ENCODE measurements at places on chromosomes 6 and 20. TPM values are rescaled to one million over a fixed set of nuclear protein-coding genes. Genes with fewer than 3 reads are reported as not detected.

LAMA5 gene
- total RNA-seq, result 0.91 TPM

- DNase-seq, result no peak
These were observed 6.6 kb downstream of the TM9SF4 start for GRCh38 chr20:32116079-32116521.

GRCh38 chr20:16423311-16424212, 149.7 kb downstream of the KIF16B start:
- no peak for DNase-seq

DNA sequence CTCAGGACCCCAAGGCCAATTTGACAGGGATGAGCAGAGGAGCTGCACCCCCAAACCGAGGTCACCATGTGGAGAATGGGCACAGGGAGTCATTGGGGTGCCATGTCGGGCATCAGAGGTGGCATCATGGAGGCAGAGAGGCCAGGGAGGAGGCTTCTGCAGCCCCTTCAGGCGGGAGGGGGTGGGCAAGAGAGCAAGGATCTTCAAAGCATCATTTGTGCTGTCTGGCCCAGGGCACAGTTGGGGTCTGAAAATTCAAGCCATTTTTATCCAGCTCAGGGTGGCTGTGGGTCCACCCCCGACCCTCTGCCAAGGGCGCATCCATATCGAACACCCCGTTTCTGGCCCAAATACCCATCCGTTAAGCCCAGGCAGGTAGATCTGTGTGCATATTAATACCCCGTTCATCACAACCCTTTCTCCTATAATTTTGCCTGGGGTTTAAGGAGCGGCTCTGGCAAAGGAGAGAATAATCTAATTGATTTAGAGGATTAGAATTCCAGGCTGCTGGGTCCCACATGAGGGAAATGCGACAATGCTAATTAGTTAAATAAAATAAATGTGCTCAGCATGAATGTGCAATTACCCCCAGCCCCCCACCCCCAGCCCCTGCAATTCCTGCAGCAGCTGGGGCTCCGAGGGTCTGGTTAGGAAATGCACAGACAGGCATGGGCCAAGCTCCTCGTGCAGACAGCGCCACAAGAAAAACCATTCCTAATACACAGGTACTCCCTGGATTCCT, 31.9 kb downstream of the VSTM2L start:
- no peak for DNase-seq

GRCh38 chr6:169302716-169303115, 49.1 kb upstream of the THBS2 start:
- DNase-seq, result no peak

PRKN gene
- total RNA-seq, result 1.9 TPM

GRCh38 chr20:10622657-10623418, 51.0 kb downstream of the JAG1 start:
- DNase-seq, result no peak

GRCh38 chr6:105459049-105459448, 56.2 kb upstream of the PREP start:
- peak; percentile 45 for DNase-seq

DNA sequence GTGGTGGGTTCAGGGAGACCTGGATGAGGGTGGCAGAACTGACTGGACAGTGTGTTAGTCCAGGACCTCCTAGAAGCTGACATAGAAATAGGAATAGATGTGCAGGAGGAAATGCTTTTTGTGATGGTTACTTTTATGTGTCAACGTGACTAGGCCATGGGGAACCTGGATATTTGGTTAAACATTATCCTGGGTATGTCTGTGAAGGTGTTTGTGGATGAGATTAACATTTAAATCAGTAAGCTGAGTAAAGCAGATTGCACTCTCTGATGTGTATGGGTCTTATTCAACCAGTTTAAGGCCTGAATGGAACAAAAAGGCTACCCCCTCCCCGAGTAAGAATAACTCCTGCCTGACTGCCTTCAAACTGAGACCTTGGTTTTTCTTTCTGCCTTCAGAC, 219.3 kb downstream of the DHX35 start:
- DNase-seq, result no peak

DNA sequence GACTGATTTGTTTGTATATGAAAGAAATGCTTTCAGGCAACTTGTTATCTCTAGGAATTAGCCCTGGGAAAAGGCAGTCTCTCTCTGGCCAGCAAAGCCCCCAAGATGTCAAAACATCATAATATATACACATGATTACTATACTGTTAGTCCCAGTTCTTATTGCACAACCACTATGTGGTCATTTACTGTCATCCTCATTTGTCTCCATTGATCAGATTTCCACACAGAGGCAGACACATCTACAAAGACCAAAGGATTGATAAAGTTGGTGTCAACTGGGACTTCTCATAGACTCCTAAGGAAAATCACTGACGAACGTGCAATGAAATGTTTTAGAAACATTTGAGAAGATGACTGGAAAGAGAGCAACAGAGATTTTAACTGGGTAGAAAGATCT, 71.9 kb upstream of the POPDC3 start:
- DNase-seq, result no peak

- DNase-seq, result no peak
These were observed 6.3 kb upstream of the SMIM28 start for GRCh38 chr6:138371452-138371711.

GRCh38 chr6:50030777-50031562, 9.2 kb upstream of the DEFB110 start:
- no peak for DNase-seq

DNA sequence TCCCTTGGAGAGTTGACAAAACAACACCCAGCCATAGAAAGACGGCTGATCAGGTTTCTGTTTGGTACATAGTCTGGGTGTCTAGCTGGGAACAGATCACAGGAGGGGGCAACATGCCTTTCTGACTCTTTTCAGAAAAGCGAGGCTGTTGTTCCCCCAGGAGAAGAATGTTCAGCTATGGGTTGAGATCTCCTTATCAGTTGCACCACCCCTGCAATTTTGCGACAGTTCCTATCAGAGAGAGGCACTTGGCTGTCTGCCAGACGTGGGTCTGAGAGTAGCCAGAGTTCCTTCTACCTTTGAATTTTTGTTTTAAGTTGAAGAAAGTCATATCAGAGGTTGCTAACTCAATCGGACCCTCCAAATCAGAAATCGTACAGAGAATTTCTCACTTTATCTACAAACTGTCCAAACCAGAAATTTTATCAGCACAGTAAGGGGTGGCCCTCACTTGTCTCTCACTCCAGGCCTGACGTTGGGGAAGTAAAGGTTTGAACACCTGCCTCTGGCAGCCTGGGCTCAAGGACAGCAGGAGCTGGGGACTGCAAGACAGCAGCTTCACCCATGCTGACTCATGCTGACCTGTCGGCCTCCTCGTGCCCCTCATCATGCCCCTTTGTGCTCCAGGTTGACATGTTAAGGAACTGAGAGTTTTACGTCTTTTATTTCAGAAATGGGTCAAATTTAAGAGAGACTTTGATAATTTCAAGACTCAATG, 42.3 kb downstream of the TMC2 start:
- no peak for DNase-seq

SSTR4 gene
- not detected for total RNA-seq

NKAIN2 gene
- total RNA-seq, result not detected

AIF1 gene
- total RNA-seq, result 9.9 TPM

TP53INP2 gene
- 60.9 TPM for total RNA-seq

DNA sequence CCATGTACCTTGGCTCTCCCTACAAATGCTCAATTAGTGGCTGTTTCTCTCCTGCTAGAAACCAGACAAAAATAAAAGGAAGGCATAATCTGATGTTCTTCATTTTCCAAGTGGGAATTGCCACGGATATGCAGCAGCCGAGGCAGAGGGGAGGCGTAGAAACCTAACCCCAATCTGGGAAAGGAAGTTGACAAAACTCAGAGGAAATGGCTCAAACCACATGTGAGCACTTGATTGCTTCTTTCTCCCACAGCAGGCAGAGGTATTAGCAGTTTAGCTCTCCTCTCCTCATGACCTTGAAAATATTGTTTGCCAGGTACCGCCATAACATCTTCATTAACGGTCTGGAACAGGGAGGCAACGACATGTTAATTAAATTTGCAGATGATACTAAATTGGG, 3.8 kb upstream of the MLN start:
- DNase-seq, result no peak

SYS1 gene
- 94.2 TPM for total RNA-seq

DNA sequence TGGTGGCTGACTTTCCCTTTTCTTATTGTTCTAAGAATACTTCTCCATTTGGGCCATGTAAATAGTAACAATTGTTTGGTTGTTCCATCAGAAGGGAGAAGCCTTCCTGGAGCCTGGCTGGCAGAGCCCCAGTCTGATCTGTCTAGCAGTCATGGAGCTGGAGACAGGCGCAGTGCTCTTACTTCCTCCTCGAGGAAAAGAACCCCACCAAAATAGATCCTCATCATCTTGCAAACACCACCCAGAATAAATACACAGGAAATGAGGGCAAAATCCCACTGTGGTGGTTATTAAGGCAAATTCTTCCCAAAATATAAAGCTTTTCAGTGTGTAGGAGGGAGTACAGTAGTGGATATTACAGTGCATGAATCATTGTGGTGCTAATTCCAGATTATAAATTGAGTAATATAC, 195.1 kb upstream of the SGK1 start:
- DNase-seq, result no peak

GRCh38 chr6:10146715-10147451, 268.0 kb downstream of the TFAP2A start:
- DNase-seq, result no peak

NKAPL gene
- total RNA-seq, result not detected

DNA sequence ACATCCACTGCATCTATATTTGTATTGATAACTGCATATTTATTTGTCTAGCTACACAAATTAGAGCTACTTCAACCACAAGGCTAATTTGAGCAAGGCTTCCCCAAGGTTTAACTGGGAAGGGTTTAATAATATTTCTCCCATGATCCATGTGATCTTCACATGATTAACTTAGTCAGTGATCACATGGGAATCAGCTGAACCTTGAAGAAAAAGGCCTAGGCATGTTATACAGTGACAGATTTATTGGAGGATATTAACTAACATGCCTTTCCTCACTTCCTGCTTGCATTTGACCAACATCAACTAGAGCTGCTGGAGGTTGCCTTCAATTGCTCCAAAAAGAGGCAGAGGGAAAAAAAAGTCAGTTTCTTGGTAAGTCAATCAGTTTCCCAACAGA, 417.0 kb downstream of the HAO1 start:
- no peak for DNase-seq

DNA sequence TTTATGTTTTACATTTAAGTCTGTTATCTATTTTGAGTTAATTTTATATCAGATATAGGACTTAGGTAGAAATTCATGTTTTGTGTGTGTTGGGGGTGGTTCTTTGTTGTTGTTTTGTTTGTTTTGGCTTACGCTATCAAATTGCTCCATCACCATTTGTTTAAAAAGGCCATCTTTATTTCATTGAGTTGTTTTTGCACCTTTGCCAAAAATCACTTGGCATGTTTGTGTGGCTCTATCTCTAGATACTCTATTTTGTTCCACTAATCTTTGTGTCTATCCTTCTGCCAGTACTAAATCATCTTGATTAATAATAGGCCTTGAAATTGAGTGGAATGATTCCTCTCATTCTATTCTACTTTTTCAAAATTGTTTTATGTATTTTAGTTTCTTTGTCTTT, 7.4 kb downstream of the CYP39A1 start:
- DNase-seq, result no peak

- DNase-seq, result no peak
These were observed 13.0 kb downstream of the CFAP61 start for GRCh38 chr20:20065361-20065760.

KCNQ2 gene
- 0.89 TPM for total RNA-seq

- DNase-seq, result no peak
These were observed 828 bp downstream of the HCK start for GRCh38 chr20:32052778-32053362.

- DNase-seq, result no peak
These were observed 161.2 kb upstream of the SUPT3H start for GRCh38 chr6:45538641-45539547.

DEF6 gene
- 247 TPM for total RNA-seq

- DNase-seq, result no peak
These were observed 166.1 kb downstream of the GMPR start for GRCh38 chr6:16404456-16404855.

GRCh38 chr20:63580796-63581461, 6.9 kb upstream of the HELZ2 start:
- peak; percentile 77 for DNase-seq

DNA sequence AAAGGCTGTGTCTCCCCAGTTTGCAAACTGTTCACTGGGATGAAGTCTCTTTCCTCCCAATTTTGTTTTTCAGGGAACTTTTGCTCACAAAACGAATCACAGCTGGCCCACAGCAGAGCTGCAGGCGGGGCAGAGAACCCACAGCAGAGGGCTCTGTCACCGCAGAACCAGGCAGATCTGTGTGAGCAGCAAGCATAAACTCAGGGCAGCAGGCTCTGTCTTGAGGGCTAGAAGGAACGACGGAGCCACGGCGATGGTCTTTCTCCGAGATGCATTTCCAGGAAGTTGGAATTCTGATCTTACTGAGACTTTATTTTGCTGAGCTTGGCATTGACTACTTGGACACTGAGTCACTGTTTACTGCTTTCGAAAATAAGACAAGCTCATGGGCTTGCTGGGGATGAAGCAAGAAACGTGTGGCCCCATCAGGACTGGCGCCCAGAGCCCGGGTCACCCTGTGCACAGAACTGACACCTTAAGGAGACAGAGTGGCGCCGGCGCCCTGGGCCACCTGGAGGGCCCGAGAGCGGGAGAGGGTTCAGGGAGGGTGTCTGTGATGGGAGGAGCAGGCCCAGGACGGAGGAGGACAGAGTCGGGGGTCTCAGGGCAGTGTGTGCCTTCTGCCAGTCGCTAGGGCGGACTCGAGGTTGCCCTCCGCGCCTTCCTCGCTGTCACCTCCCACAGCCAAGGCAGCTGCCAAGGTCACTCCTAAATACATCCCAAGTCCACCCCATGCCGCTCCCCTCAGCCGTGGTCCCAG, 106.3 kb upstream of the NXT1 start:
- DNase-seq, result no peak

GRCh38 chr20:38407321-38407720, 27.8 kb downstream of the SNHG17 start:
- no peak for DNase-seq

DNA sequence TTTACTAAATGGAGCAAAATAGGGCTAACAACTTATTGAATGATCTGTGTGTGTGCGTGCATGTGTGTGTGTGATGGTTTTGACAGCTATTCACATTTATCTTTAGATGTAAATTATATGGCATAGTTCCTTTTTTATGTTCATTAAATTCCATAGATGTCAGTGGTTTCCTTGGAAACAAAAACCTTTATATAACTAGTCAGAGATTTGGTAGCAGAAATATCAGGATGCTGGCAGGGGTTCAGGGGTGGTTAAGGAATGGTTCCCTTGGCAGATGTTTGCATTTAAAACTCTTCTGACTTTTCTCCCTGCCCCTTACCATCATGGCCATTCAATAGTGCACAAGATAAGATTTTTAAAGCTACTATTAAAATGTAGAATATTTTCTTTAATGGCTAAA, 256.6 kb downstream of the PLCB1 start:
- no peak for DNase-seq

GRCh38 chr6:99233219-99233618, 116.3 kb downstream of the FAXC start:
- no peak for DNase-seq
